ENCODE measurements at places on chromosomes 6 and 20.

DNA sequence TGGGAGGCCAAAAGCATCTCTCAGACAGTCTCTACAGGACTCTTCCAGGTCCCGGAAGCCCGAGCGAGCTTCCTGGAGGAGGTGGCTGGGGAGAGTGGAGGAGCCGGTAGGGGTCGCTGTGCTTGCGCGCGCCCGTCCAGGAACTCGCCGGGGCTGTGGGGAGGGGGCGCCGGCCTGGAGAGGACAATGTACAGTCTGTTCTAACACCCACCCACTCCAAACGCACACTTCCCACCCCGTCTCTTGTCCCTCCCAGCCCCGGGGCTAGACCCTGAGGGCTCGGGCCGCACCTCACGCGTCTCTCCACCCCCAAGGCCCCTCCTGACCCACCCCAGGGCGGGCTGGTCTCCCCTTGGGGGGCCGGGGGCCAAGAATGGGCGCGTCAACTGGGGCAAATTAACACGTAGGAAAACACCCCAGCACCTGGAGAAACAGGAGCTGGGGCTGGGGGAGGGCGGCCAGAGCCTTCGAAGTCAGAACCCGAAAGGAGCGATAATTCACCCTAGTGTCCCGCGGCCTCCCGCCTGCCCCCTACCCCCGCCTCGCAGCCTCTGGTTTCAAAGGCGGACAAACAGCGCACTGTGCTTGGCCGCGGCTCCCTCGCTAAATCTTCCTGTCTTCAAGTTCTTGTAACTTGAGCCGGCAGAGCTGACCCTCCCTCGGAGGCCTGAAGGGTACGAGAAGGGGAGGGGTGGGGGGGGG is 103.2 kb upstream of the FOXP4 start:
- no peak for DNase-seq

DNA sequence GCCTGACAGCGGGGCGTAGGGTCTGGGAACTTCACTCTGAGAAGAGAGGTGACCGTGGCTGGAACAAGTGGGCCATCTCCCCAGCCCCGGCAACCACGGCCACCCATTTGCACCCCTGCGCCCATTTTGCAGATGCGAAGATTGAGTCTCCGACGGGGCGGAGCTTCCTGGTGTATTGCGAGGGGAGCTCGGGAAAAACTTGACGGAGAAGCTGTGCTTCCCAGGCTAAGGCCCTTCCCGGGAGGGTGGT is 653 bp downstream of the ZNF335 start:
- no peak for DNase-seq

GRCh38 chr20:682123-682522 is 6.5 kb upstream of the SCRT2 start:
- no peak for DNase-seq

DNA sequence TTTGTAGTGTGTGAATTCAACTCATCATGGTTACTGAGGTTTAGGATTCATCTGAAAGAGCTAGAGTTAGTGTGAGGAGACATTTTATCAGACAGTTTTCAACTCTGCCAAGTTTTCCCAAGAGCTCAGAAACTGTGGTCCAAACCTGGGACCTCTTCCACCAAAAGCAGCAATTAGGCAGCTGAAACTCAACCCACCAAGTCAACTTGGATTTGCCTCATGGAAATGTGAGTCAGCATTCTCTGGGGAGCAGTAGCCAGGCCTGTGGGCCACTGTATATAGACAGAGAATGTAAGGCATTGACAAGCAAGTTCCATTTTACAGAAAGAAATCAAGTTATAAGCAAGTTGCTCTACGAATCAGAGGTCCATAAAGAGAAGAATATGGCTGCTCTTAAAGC is 178.8 kb upstream of the HDDC2 start:
- no peak for DNase-seq

All from NCI-H446 (cell line).